ENCODE measurements at places on chromosomes 6 and 20.
A peak's percentile ranks its signal among the peaks of the same experiment; 100 is the strongest.

DNA sequence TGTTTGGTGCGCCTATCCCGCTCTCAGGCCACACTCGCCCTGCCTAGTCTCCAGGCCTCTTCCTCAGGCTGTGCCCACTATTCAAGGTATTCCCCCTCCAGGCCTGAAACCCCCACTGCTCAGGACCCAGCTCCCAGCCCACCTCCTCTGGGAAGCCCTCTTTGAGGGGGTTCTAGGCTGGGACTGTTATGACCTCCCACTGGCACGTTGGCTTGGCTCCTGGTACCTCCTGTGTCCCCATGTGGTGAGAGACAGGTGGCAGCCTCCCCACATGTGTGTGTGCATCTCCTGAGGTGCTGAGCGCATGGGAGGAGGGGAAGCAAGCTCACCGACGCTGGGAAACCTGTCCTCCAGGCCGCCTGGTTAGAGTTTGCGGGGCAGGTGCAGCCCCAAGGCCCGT, 82.5 kb downstream of the EDN3 start:
- no peak for DNase-seq

DNA sequence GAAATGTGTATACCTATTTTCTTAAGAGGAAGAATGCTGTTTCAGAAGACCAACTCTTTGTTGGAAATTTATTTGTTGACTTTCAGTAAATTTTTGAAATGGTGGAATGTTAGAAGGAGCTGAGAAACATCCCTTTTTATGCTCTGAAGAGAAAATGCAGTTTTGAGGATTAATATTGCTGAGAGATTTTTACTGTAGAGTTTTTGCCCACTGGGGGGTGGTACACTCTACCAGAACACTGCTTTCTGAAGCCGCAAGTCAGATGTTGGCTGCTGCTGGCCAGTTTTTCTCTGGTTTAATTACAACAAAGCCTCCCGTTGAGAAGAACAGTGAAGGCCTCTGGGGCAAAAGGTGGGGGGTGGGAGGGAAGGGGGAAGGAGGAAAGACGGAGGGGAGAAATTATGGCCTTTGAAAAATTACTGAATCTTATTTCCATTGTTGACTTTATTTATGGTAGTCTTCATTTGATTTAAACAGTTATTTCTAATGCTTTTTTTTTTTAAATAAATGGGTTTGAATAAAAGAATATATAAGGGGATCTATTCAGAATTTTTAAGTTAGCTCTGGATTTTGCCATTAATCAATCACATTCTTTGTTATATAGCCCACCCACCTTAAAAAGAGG, 3.0 kb downstream of the FLRT3 start:
- peak; percentile 80 for DNase-seq

- no peak for DNase-seq
Measured at GRCh38 chr6:14265049-14266021, 147.8 kb downstream of the CD83 start.

DNA sequence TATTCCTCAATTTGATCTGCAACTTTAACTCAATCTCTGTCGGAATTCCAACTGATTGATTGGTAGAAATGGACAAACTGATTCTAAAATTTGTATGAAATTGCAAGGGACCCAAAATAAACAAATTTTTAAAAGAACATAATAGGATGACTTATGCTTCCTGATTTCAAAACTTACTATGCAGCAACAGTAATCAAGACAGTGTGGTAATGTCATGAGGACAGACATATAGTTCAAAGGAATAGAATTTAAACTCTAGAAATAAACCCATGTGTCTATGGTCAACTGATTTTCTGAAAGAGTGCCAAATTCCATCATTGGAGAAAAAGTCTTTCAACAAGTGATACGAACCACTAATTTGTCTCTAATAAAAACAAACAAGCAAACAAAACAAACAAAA, 1320.1 kb upstream of the GJE1 start:
- no peak for DNase-seq

DNA sequence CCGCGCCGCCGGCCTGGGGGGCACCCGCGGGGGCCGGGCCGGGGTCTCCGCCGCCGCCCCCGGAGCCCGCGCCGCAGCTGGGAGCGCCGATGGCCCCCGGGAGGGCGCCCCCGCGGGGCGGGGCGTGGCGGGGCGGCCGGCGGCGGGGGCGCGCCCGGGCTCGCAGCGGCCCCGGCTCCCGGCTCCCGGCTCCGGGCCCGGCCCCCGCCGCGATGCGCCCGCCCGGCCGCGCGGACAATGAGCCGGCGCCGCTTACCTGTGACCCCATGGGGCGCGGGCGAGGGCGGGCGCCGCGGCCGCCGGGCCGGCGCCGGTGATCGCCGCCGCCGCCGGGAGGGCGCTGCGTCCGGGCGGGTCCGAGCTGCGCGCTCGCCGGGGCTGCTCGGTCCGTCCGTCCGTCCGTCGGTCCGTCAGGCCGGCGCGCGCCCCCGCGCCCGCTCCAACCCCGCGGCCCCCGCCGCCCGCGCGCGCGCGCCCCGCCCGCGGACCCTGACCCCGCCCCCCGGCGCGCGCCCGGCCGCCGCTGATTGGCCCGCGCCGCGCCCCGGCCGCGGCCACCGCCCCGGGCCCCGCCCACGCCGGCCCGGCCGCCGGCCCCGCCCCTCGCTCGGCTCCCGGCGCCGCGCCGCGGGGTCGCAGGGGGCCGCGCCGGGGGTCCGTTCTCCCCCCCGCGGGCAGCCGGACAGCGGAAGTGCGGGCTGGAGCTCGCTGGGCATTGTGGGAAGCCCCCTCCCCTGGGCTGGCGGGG, at the start of gene ZBTB46:
Gene ZBTB46 (minus strand): TSS at position 424 of the 748 bp plus-strand sequence. CDS start 40,507 bp downstream, outside the sequence.
- no peak for DNase-seq

DNA sequence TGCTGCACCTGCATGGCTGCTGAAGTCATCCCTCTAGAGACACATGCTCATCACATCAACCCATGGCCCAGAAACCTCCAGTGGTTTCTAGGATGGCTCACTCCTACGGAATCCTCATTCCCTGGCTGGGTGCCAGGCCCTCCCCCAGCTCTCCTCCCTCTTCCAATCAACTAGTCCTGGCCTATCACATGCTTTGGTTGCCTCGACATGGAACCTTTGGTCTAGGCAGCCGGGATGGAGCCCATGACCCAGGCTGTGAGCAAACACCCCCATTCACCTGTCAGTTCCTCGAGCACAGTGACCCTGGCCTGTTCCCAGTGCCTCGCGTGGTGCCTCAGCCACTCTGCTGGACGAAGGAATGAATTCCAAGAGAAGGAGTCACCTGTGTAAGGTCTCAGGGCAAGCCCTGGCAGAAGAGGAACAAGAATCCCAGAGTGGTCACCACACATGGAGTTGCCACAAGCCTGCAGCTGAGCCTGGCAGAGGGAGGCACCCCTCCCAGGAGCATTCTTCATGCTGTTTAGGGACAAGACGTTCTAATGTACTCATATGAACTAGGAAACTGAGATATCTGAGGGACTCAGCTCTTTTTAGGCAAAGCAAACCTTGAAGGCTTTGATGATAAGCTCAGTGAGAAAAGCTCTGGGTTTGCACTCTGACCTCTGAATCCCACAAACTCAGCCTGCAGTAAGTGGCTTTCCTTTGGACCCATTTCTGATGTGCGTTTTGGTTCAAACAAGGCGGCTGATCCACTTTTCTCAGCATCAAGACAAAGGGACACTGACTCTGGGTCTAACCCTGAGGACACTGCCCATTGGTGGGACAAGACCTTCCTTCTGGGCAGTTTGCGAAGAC, 40.2 kb downstream of the PPP1R3G start:
- DNase-seq, result peak; percentile 36

- peak; percentile 39 for DNase-seq
Measured at GRCh38 chr6:104591573-104592334, 268.0 kb downstream of the HACE1 start.

DNA sequence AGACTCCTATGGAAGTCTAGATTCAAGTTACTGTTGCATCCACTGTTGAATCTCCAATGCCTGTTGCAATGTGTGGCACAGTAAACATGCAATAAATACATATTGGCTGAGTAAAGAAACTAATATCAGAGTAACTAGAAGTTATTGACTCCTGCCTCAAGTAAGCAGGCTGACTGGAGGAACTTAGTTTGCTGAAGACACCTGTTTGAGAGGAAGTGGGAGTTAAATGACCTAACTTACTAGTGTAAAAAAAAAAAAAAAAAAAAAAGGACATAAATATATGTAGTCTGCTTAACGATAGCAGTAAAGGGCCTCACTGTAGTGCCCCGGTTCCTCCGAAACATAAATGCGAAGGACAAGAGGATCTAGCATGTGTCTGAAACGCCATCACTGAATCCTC, 249.8 kb upstream of the PRDM1 start:
- no peak for DNase-seq

GRCh38 chr20:53734006-53734688, 140.5 kb upstream of the ZNF217 start:
- DNase-seq, result no peak

GRCh38 chr20:59832406-59833363, 100.8 kb downstream of the SYCP2 start:
- DNase-seq, result no peak

GRCh38 chr6:103783329-103783728, 1076.4 kb downstream of the HACE1 start:
- no peak for DNase-seq

GRCh38 chr20:49297605-49298530, 20.0 kb upstream of the ZNFX1 start:
- no peak for DNase-seq

DNA sequence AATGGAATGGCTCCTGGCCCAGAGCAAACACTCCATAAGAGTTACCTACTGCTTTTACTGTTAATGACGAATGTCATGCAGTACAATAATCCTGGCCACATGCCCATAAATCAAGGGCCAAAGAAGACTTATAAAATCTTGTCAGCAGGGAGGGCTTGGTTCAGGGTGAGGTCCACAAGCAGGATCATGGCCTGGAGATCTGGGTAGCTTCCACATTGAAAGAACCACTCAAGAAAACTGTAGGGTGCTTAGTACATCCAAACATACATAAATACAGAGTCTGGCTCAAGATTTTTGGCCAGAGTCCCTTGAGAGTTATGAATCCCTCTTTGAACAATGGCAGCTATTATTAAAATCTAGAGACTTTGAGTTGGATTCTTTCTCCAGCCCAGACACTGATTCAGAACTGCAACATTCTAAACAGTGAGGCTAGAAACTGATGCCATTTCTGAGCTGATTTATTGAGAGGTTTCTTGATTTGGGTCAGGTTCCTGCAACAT, 188.7 kb downstream of the CDC5L start:
- DNase-seq, result no peak

- DNase-seq, result no peak
Measured at GRCh38 chr6:55963301-55963700, 87.9 kb upstream of the BMP5 start.

- peak; percentile 37 for DNase-seq
Measured at GRCh38 chr20:8790442-8791074, 278.3 kb upstream of the PLCB4 start.

Data from fibroblast of the conjunctiva (primary cell).